ENCODE measurements at places on chromosomes 6 and 20.

DNA sequence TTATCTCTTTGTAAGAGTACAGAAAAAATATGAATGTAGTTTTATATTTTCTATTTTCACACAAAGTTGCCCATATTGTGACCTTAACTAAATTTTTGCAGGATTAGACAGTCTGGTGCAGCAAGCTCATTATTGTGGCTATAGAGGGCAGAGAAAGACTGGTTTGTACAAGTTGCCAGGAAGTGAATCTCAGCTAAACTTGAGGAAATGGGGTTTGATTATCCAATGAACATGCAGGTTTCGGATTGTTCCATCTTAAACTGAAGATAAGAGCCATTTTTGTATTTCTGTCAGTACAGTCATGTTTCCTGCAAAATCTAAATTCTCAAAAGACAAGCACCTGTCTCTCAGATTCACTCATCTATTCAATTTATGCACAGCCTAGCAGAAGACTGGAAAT is 390.9 kb downstream of the MMUT start:
- DNase-seq: no peak

GRCh38 chr6:408148-408547 is 16.6 kb downstream of the IRF4 start:
- DNase-seq: no peak

- no peak for DNase-seq
Measured at GRCh38 chr20:10562899-10563298, 110.9 kb downstream of the JAG1 start.

- DNase-seq: peak; percentile 53
Measured at GRCh38 chr6:129730477-129731165, 20.6 kb upstream of the ARHGAP18 start.

DNA sequence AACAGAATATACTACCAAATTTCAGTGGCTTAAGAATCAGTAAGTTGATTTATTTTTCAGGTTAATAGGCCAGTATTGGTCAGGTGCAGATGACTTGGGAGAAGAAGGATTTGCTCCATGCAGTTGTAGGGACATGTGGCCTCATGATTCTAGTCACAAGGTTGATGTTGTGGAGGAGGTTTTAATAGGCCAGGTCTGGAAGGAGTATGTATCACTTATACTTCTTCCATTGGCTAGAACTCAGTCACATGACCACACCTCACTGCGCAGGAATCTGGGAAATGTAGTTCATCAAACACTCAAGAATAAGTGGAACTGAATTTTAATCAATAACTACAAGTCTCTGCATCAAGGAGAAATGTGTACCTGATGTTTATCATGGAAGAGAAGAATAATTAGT is 281.5 kb upstream of the QKI start:
- no peak for DNase-seq

GRCh38 chr6:85137865-85138264 is 312.0 kb upstream of the NT5E start:
- DNase-seq: no peak
